ENCODE measurements at places on chromosomes 13 and 19.

DNA sequence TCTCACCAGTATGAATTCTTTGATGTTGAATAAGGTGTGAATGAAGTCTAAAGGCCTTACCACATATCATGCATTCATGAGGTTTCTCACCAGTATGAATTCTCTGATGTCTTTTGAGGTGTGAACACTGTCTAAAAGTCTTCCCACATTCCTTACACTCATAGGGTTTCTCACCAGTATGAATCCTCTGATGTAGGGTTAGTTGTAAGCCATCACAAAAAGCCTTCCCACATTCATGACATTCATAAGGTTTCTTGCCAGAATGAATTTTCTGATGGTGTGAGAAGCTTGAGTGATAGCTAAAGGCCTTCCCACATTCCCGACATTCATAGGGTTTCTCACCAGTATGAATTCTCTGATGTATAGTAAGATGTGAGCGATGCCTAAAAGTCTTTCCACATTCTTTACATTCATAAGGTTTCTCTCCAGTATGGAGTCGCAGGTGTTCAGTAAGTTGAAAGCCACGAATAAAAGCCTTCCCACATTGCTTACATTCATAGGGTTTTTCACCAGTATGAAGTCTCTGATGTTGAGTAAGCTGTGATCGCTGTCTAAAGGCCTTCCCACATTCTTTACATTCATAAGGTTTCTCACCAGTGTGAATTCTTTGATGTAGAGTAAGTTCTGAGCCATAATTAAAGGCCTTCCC lies 27.7 kb downstream of the ZNF461 start:
- DNase-seq: no peak

GRCh38 chr19:46495786-46496099 lies at the start of gene PNMA8B:
Gene PNMA8B (minus strand): TSS chr19:46495867. CDS start chr19:46495465, 402 bp downstream.
- DNase-seq: no peak

DNA sequence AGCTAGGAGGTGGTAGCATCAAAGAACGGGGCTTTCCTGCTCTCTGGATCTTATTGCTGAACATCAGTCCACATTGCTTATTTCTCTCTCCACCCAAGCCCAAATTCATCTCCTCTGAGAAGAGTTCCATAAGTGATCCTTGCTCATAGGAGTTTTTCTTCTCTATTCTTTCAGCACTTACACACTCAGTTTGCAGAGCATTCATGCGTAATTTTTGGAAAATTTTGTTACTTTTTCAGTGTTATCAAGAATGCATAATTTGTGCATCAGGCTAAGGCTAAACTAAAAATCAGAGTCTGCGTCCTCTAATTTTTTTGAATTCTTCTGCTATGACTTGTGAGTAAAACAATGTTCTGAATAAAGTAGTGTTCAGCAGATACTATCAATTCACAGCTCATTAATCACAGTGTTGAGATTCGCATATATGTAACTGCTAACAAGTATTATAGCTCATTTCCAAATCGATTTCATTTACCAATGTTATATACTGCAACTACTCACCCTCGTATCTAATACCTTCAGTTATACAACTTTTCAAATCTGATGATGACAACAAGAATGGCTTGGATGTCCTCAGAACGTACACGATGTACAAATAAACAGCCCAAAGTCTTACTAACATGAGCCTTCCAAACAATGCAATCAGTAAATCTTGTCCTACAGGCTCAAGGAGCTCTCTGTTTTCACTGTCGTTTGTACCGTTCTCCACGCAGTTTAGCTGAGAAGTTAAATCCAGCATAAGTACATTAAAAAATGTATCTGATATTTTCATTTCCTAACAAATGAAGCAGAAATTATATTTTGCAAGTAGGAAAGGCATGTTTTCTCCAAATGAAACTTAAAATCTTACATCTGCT lies 36.4 kb upstream of the STARD13 start:
- DNase-seq: no peak

DNA sequence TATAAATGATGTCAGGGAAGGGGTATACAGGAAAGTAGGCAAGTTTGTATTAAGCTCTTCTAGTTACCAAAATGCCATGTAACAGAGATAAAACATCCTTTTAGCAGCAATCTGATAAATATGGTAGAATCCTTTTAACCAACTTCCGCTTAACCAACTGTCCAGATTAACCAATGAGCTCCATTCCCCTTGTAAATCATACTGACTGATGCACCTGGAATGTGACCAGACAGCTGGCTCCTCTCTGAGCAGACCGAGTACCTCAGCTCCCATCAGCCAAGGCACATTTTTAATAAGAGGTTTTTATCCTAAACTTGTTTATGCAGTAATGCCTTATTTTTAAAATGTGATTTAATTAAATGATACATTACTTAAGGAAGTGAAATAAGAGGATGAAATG lies 66.4 kb downstream of the KLF12 start:
- DNase-seq: no peak

DNA sequence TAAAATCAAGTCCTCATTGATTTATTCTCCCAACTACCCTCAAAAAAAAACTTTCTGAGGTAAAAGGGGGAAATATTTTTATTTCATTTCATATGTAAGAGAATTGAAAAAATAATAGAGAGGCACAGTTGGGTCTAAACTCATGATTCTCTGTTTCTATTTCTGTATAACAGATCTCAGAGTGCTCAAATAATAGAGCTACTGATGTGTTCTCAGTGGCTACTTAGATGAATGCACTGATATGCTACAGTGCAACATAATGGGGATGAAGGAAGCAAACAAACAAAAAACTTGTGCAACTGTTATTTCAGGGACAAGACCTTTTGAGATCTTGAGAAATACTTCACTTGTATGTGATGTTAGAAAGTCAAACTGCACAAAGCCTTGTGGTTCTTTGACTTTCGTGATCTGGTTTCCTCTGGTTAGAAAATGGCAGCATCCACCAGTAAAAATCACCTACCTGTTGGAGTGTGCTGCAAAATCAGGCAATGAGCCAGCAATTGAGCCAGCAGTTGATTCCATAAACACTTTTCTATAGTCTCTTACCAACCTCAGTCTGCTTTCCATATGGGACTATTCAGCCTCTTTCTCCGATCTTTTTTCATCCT lies 9.7 kb upstream of the DACH1 start:
- no peak for DNase-seq

- DNase-seq: no peak
Measured at GRCh38 chr19:47111682-47112165, 1.9 kb downstream of the ZC3H4 start.

GRCh38 chr19:18698321-18699167 lies 15.1 kb downstream of the CRTC1 start:
- no peak for DNase-seq

GRCh38 chr19:29785955-29786589 lies 25.7 kb upstream of the CCNE1 start:
- no peak for DNase-seq

GRCh38 chr13:114311387-114311786 lies 2.9 kb upstream of the CHAMP1 start:
- DNase-seq: no peak

DNA sequence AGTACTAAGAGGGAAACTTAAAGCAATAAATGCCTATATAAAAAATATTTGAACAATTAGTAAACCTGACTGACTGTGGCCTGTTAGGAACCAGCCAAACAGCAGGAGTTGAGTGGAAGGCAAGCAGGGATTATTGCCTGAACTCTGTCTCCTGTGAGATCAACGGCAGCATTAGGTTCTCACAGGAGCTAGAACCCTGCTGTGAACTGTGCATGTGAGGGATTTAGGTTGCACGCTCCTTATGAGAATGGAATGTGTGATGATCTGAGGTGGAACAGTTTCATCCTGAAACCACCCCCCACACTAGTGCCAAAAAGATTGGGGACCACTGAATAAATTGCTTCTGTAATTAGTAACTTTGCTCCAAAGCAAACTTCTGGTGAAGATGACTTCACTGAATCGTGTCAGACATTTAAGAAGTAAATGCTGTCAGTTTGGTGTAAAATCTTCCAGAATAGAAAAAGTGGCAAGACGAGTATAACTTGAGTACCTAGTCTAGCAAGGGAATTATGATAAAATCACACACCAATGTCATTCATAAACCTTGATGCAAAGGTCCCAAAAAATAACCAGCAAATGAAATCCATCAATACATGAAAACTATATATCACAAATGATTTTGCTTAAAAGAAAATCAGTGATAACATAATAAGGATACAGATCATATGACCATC lies 53.8 kb downstream of the SLC6A16 start:
- no peak for DNase-seq

GRCh38 chr13:110353339-110353977 lies 46.4 kb downstream of the COL4A2 start:
- no peak for DNase-seq

- no peak for DNase-seq
Measured at GRCh38 chr13:89380101-89380500, 1708.9 kb downstream of the SLITRK5 start.

DNA sequence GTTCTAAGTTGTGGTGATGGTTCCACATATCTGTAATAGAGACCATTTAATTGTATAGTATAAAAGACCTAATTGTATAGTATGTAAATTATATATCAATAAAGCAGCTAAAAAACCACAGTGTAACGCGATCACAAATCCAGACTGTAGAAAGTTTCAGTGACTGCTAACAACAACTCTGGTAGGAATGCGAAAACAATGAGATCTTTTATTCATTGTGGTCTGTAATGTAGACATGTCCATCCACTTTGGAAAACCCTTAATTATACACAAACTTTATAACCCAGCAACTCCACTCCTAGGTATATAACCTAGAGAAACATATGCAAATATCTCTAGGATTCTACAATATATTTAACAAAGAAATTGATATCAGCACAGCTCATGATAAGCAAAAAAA lies 549.5 kb downstream of the SLITRK1 start:
- no peak for DNase-seq

DNA sequence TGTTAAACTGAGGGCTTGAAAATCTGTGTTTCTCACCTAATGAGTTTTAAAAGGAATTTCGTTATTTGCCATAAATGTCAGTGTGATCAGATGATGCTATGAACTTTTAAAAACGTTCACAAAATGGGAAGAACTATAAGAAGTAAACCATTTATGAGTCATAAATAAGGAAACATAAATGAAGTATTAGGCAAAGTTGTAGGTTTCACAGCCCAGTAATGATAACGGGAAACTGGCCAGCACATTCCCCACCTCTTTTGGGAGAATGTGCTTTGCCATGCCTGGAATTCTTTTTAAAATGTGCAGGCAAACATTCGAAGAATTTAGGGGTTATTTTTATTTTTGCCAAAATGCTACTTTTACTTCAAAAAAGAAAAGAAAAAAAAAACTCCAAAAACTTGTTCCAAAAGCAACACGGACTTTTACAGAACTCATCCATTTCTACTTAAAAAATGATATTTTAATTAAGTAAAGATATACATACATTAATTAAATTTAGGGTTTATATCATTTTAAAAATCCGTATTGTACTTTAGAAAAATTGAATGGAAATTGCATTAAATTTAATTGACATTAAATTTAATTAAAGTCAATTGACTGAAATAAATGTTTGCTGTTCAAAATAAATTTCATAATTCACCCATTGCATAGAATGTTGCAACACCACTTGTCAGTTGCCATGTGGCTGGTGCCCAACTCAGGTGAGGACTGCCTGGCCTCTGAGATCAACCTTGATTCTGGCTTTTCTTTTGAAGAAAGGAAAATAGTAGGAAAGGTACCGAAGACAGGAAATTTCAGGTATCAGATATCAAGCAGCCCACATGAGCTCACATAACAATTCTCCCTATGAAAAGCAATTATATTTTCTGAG lies 1198.5 kb downstream of the EFNB2 start:
- no peak for DNase-seq

DNA sequence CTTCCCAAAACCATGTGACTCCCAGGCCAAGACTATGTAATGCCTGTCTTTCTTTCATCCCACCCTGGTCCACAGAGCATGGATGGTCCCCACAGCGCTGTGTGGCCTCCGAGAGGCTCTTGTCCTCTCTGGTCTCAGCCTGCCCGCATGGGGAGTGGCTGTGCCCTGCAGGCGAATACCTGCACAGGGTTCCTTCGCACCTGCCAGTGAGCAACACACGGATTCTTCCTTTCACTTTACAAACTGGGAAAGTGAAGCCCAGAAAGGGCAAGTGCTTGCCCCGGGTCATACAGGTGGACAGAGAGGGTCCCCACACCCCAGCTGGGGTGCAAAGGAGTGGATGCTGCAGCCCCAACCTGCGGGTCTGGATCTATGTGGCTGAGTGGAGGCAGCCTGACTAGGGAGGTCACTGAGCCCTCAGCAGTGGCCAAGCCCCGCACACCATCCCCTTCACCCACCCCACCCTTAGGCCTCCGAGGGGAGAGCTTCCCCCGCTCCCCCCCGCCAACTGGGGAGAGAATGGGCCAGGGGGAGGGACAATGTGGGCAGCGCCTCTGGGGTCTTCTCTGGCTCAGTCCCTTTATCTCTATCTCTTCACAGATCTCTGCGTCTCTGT lies 747 bp upstream of the MARK4 start:
- DNase-seq: no peak

- no peak for DNase-seq
Measured at GRCh38 chr13:45132369-45133064, 12.2 kb downstream of the GTF2F2 start.

- no peak for DNase-seq
Measured at GRCh38 chr13:40518481-40518882, 148.0 kb downstream of the FOXO1 start.

DNA sequence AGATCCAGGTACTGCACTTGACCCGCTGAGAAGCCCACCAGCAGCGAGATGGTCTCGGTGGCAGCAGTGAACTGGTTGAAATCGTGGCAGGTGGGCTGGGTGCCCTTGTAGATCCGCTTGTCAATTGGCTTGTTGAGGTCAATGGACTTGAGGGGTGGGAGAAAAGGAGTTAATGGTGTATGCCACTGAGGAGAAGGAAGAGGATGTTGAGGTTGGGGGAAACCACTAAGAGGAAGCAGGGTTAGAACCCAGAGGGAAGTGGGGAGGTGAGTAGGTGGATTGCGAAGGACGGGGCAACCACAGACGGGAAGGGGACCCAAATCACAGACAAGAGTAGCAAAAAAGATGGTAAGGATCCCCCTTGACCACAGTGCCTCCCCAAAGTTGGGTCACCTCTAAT lies 1.7 kb downstream of the DMWD start:
- peak; percentile 52 for DNase-seq

GRCh38 chr19:7529246-7529600 lies 6.3 kb upstream of the PNPLA6 start:
- no peak for DNase-seq

DNA sequence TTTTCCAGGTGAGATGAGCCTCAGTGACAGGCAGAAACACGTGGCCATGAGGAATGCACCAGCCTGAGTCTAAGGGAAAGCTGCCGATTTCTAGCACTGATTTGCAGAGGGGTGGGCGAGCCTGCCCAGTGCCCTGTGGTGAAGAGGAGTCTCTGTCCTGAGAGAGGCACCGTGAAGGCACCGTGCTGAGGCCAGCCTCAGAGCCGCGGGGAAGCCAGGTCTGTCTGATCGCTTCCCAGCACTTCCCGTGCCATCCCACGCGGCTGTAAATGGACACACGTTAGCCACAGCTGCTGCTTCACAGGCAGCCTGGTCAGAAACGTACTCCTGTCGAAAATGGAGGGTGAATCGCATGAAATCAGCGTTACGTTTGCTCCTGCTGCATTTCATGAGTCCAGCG lies 79.8 kb downstream of the ATP11A start:
- DNase-seq: no peak

DNA sequence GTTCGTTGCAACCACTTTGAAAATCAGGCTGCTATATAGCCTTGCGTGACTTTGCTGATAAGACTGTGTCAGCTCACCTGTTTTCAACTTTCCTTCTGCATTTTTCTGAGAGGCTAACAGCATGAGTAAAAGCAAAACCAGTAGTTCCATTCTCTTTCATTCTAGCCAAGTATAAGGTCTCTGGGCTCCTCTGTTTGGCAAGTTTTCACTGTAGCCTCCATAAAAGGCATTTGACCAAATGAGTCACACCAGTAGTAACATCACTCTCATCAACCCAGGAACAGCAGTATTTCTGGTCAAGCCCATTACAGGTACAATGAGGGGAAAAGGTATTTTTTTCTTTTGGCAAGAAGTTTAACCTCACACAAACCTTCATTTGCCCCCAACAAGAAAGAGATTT lies 1149.8 kb upstream of the MIR17HG start:
- no peak for DNase-seq
